ENCODE measurements at places on chromosomes 1 and 21.

DNA sequence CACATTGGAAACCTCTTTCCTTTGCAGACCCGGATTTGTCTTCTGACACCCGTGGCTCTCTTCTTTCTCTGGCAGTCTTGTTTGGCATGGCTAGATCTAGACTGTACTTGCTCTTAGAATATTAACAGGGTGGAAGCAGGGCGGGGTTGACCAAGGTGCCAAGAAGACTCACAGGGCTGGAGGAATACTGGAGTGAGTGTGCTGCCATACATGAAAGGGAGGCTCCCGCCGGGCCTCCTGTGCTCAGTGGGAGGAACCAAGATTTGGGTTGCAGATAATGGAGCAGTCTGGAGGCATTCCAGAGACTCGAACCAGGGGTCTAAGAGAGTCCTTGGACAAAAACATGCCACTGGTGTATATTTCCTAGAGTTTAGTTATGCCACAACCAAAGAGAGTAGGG lies 27.6 kb upstream of the SNX27 start:
- peak; percentile 85 for ATAC-seq

DNA sequence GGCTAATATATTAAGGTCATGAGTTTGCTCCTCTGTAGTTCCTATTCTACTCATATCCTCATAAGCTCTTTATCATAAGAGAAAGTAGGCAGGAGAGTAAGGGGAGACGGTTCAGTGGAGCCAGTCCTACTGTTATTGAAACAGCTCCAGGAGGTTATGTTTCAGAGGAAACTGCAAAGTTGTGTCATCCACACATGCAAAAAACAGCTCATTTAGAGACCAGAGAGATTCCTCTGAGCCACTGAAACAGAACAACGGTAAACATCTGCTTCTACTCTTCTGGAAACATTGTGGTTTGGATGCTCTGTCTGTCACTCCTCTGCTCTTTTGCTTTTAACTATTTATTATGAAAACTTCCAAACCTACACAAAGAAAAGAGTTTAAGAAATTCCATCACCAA lies 66.3 kb upstream of the PPP2R5A start:
- no peak for ATAC-seq

GRCh38 chr1:97508653-97509218 lies 412.1 kb downstream of the DPYD start:
- ATAC-seq: no peak

DNA sequence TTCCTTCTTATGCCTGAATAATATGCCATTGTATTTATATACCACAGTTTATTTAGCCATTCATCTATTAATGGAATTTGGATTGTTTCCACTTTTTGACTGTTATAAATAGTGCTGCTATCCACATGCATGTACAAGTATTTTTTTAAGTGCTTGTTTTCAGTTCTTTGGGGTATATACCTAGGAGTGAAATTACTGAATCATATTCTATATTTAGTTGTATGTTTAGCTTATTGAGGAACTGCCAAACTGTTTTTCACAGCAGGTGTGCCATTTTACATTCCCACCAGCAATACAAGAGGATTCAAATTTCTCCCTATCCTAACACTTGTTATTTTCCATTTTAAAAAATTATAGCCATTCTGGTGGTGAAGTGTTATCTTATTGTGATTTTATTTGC lies 7.6 kb upstream of the HJV start:
- no peak for ATAC-seq

DNA sequence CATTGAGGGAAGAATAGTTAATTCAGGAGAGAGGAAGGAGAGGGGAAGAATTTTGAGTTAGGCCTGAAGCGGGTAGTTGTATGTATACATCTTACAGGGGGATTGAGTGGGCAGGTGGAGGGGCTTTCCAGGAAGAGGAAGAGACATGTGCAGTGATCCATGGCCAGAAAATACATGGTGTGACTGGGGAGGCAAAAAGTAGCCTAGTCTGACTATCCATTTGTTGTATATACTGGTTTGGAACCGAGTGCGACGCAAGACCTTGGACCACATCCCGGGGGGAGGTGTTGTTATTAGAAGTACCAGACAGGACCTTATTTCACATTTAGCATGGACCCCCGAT lies 158.3 kb downstream of the SDCCAG8 start:
- no peak for ATAC-seq

GRCh38 chr1:59765011-59765730 lies 49.6 kb upstream of the HOOK1 start:
- peak; percentile 77 for ATAC-seq

- ATAC-seq: no peak
Observed at GRCh38 chr1:163094589-163094988, 25.4 kb downstream of the RGS4 start.

DNA sequence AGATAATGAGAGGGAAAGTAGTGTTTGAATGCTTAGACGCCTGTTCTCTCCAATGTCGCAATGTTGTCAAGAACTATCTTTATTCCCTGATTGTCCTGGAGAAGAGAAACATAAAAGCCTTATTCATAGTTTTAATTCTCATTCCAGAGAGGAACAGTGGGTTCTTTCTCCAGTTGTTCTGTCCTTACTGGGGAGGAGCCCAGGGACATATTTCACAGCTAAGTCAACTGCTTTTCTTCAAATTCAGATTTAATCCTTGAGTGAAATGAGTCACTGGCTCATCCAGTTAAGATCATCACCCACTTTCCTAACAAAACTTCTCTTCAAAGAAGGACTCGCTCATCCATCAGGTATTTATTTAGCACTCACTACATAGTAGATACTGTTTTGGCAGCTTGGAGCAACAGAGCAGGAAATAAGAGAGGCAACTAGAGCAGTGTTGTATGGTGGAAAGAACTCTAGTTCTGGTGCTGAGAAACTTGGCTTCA lies 365.7 kb upstream of the USP24 start:
- ATAC-seq: peak; percentile 88

GRCh38 chr1:24292103-24292502 lies 27.1 kb upstream of the GRHL3 start:
- ATAC-seq: no peak

- no peak for ATAC-seq
Observed at GRCh38 chr1:30083800-30084464, 639.5 kb downstream of the MATN1 start.

GRCh38 chr21:28239340-28239739 lies 753.3 kb downstream of the LTN1 start:
- no peak for ATAC-seq

DNA sequence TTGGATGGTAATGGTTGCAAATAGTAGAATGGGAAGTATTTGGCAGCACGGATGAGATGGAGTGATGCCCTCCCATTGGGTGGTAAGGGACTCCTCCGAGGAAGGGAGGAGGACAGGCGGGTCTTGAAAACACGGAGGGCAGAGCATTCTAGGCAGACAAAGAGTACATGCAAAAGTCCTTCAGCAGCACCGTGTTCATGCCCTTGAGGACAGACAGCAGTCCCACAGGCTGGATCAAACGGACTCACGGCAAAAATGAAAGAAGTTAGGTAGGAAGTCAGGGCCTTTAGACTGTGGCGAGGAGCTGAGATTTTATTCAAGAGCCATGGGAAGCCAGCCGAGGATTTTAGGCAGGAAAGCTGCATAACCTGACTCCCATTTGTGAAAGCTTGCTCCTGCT lies 253.9 kb downstream of the RHOU start:
- ATAC-seq: no peak

DNA sequence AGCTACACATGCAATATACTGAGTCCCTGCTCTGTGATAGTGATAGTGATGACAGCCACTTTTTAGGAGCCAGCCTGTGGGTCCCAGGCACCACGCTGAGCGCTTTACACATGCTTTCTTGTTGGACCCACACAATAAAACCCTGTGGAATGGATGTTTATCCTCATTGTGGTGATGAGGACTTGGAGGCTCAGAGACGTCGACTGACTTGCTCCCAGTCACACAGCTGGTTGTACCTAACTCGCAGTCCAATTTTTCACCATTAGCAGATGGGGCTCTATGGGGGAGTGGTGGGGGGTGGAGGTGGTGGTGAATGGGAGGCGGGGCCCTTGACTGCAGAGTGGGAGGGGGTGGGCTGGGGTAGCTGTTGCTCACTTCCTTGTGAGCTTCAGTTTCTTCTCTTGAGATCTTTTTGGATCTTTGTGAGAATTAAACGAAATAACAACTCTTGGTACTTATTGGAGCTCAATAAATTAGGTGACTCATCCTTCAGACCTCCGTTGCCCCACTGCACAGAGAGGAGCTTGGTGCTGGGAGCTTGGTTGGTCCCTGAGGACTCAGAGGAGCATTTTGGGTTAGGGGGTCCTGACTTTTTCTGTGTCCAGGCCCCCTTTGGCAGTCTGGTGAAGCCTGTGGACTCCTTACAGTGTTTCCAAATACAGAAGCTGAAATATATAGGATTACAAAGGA lies 61.8 kb upstream of the CD1D start:
- ATAC-seq: no peak

DNA sequence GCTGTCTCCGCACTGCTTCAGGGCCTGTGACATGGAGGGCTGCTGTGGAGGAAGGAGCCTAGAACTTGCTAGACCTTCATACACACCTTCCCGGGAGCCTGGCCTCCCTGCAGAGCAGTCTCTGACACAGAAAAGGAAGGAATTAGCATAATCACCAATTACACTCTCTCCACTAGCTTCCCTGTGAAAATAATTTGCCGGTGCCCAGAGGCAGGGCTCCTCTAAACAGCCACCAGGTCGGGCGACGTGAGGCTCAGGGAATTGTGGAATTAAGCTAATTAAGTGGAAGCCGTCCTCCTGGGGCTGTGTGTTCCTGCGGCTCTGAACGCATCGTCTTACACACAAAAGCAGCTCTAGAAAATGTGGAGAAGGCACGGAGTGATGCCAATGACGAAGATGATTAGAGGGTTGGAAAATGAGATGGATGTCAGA lies 82.6 kb downstream of the NENF start:
- no peak for ATAC-seq

DNA sequence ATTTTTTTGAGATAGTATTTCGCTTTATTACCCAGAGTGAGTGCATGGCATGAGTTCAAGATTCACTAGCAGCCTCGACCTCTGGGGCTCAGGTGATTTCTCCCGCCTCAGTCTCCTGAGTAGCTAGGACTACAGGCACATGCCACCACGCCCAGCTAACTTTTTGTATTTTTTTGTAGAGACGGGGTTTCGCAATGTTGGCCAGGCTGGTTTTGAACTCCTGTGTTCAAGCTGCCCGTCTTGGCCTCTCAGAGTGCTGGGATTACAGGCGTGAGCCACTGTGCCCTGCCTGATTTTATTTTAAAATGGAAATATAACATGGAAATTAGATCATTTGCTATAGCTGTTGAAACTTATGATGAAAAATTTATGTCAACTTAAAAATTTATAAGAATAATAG lies 30.1 kb downstream of the RTCA start:
- no peak for ATAC-seq

DNA sequence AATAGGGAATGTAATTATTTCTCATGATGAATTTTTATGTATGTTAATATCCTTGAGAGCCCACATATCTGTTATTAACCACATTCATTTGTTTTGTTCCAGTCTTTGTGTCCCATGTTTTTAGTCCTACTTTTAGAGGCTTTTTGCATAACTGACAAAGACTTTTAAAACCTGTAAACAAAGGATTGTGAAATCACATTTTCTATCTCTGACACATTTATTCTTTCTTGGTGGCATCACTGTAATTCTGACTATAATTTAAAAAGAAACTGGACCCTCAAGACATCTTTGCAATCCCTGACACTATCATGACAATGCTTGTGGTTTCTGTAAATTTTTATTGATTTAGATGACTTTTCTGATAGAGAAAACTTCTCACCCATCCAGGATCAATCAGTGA lies 313.1 kb downstream of the SIPA1L2 start:
- no peak for ATAC-seq

DNA sequence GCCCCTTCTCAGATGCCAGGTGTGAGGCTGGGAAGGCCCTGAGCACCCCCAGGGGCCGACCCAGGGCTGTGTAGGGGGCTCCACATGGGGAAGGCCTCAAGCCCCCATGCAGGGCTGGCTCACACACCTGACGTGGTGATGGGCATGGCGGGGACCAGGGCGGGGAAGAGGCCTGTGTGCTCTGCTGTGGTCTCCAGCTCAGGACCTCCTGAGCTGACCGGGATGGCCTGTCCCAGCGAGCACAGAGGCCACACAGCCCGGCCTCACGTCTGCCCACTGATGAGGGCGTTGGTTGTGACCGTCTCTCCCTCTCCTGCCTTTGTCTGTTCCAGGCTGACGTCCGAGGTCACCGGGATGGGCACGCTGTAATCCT lies 40.2 kb upstream of the COL6A1 start:
- no peak for ATAC-seq

- ATAC-seq: peak; percentile 68
Observed at GRCh38 chr1:9651565-9652378, at the start of gene PIK3CD. Gene PIK3CD (plus strand): TSS chr1:9651731. CDS start chr1:9710456, 58,725 bp downstream.

- ATAC-seq: no peak
Observed at GRCh38 chr1:201742955-201743805, 85.8 kb upstream of the IPO9 start.

DNA sequence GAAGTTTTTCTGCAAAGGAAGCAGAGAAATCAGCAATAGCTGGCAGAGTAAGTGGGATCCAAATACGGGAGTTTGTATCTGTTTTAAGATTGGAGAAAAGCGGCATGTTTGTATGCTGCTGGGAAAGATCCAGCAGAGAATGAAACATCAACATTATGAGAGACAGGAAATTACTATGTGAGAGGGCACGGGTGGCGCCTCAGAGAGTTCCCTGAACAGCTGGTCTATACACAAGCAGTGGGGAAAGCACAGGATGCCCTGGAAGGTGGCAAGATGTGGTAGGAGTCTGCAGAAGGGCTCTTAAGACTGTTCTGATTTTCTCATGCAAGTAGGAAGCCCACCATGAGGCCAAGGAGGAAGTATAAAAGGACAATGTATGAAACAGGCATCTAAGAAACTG lies 130.4 kb downstream of the RERE start:
- no peak for ATAC-seq

- ATAC-seq: no peak
Observed at GRCh38 chr21:31349208-31349607, 5.1 kb upstream of the TIAM1 start.

DNA sequence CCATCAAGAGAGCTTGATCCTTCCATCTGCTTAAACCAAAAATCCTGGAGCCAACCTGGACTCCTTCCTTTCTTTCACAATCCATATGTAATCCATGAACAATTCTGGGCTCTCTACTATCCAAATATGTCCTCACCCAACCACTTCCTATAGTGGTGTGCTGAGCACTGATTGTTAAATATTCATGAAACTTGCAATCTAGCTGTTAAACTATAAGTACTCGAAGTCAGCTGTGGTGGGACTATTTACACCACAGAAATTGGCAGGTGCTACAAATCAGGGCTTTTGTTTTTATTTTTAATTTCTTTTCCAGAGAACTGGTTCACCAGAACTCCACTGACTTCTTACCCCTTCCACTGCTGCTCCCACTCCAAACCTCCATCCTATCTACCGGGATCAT lies 57.2 kb upstream of the KCND3 start:
- no peak for ATAC-seq

DNA sequence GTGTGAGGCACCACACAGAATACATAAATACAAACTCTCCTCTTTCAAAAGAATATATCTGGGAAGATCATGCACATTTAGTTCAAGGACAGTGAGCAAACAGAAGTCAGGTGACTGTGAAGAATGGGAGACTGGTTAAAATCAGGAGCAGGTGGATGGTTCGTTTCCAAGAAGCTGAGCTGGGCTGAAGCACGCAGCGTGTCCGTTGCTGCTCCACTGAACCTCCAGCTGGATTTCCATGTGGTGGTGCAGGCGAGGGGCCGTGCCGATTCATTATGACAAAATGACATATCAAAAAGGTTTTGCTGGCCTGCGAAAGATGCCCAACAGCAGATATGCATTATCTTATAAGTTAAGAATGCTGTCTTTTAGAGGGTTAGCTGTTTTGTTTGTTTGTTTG lies 66.0 kb downstream of the OLIG1 start:
- ATAC-seq: no peak
